Mammary epithelial cell (primary cell): ENCODE measurements at places on chromosomes 7 and 10. TPM values are rescaled to one million over a fixed set of nuclear protein-coding genes. Genes with fewer than 3 reads are reported as not detected.

- DNase-seq, result peak; percentile 67
Observed at GRCh38 chr7:138872576-138872975, 74.6 kb upstream of the ATP6V0A4 start.

DNA sequence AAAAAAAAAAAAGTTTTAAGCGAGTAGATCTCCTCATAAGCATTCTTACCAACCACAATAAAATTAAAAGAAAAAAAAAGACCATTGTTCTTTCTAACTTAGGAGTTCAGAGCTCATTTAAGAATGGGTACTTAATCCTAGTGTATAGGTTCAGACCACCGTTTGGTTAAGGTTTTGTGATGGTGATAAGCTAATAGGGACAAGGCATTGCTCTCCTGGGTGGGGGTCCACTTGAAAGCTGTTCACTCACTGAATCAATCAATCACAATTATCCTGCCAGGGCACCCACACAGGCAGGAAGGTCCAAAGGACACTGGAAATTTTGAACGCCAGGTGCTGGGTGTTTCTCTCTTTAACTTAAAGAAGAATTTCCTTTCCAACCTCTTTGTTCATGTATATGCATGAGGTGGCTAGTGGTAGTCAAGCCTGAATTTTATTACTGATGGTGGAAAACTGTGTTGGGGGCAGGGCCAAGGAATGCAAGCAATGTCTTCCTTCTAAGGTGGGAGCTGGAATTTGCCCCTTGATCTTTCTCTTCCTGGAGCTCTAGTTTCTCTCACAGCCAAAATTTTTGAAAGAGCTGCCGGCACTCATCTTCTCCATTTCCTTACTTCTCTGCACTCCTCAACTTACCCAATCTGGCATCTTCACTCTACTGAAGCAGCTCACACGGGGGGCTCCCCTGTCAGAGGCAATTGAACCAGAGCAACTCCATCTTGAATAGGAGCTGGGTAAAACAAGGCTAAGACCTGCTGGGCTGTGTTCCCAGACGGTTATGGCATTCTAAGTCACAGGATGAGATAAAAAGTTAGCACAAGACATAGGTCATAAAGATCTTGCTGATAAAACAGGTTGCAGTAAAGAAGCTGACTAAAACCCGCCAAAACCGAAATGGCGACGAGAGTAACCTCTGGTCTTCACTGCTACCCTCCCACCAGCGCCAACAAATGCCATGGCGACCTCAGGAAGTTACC lies 7.5 kb upstream of the FAM131B start:
- DNase-seq, result no peak

DNA sequence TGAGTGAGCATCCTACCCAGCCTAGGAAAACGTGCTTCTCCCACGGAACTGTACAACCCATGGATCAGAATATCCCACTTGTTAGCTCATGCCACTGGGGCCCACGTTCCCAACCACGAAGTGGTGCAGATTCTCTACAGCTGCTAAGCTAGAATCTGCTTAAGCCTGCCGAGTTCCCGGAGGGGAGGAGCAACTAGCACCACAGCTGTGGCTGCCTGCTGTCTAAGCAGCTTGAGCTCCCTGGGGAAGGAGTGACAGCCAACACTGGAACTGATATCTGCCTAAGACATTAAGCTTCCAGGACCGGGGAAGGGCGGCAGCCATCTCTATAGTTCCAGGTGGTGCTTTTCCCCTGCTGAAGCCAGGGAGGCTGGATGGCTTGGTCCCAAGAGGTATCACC lies 334.7 kb upstream of the CHRM2 start:
- no peak for DNase-seq

DNA sequence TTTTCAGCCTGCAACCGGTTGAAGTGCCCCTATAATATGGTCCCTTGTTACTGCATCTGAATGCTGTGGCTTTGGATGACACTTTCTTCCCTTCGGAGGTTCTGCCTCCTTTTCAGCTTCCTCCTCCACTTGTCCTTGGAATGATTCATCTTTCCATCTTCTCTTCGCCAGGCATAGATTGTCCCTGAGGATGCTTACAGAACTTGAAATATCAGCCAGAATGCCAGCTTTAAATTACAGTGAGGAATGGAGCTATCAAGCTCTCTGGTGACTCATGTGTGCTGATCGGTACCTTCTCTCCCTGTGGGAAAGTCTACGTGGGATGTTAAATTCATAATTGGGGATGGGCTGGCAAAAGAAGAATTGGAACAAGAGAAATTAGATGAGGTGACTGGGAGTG lies 45.9 kb upstream of the PDK4 start:
- DNase-seq, result no peak

GRCh38 chr10:71999360-72000072 lies 35.3 kb downstream of the CHST3 start:
- no peak for DNase-seq

CPVL gene
- total RNA-seq, result not detected

- DNase-seq, result no peak
Observed at GRCh38 chr7:101393865-101394264, 31.2 kb downstream of the COL26A1 start.

GRCh38 chr7:151852486-151853396 lies 24.2 kb downstream of the PRKAG2 start:
- DNase-seq, result no peak

- no peak for DNase-seq
Observed at GRCh38 chr7:2138146-2138765, 94.5 kb downstream of the MAD1L1 start.

DNA sequence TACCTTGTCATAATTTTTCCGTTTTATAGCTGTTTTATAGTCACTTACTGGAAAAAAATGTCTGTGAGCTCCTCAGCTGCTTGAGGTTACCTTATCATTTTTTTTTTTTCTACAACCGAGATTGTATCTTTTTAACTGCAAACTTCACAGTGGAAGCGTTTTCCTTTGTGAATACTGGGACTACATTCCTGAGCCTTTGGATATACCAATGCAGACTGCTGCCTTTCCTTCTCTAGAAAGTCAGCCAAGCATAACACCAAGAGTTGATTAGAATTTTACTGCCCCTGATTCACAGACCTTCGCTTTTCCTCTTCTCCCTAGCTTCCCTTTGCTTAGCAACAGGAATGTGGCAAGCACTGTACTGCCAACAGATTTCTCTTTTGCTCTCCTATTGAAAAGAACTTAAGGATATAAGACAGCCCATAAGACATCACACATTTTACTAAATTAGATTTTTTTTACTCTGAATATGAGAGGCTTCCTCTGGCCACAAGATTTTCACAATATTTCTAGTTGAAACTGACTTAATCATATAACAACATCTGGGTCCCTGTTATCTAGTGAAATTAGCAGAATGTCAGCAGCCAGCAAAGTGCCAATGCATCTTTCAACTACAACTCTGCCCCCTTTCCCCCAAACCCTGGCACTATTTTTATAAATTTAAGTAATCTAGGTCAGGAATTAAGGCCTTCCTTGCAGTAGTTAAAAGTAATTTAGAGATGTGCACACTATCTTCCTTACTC lies 170.6 kb downstream of the PRKG1 start:
- DNase-seq, result no peak

- DNase-seq, result no peak
Observed at GRCh38 chr10:116245156-116245555, 27.9 kb downstream of the GFRA1 start.

DNA sequence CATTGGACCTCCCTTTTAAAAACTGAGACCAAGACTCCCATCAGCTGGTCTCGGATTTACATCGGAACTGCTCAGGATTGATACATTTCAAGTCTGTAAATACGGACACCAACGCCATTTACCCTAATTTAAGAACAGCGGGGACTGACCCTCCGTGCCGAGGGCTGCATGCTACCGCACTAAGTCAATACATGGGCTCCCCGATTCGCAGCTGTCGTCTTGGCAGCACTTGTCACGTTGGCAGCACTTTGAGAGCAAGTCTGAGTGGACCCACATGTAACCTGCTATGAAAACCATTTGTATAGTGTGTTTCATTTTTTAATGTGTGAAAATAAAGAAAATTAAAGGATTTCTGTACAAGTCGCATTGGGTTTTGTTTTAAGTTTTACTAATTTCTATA lies 83.4 kb downstream of the EZH2 start:
- DNase-seq, result no peak

GRCh38 chr10:113960617-113961181 lies 83.0 kb upstream of the ADRB1 start:
- peak; percentile 46 for DNase-seq

ADAM8 gene
- 46.0 and 46.1 TPM in 2 replicates for total RNA-seq

DNA sequence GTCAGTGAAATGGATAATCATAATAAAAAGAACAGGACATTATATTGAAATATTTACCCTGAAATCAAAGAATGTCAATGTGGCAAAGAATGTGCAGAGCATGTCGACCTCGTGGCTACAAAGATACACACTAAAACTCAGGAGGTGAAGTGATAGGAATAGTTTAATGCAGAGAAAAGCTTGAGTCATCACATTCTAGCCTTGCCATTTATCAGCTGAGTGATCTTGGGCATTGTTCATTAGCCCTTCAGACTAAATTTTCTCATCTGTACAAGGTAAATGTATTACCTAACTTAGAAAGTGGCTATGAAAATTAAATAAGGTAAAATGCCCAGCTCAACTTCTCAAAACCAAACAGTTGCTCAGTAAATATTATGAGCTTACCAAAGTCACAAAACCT lies 22.6 kb downstream of the CALCR start:
- no peak for DNase-seq

- DNase-seq, result no peak
Observed at GRCh38 chr10:14889318-14889717, 10.7 kb downstream of the SUV39H2 start.

DNA sequence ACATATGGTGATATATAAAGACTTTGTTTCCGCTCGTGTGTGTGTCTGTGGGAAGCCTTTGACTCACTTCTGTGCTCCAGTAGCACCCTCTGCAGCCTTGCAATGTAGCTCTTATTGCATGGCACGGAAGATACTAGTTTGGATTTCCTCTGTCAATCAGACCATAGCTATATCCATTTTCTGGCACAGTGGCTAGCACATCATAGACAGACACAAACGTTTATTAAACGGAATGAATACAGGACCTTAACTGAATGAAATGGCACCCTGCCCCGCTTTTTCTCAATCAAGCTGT lies 124.0 kb upstream of the PTPN20 start:
- DNase-seq, result peak; percentile 42

GRCh38 chr10:7400068-7400715 lies 10.6 kb downstream of the SFMBT2 start:
- DNase-seq, result no peak

GRCh38 chr10:63236113-63236935 lies 103.2 kb downstream of the NRBF2 start:
- DNase-seq, result peak; percentile 85

DNA sequence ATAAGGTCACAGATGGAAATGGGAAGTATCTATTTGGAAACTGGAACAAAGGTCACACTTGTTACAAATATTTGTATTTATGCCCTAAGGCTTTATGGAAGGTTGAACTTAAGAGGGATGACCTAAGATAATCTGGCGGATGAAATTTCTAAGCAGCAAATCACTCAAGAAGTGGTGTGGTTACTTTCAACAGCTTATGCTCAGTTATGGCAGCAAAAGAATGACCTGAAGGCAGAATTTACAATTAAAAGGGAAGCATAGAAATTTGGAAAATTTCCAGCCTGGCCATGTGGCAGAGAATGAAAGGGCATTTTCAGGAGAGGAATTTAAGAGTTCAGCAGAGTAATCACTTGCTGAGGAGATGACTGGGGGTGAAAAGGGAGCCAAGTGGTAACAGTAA lies 95.8 kb upstream of the TNS3 start:
- DNase-seq, result peak; percentile 36

DNA sequence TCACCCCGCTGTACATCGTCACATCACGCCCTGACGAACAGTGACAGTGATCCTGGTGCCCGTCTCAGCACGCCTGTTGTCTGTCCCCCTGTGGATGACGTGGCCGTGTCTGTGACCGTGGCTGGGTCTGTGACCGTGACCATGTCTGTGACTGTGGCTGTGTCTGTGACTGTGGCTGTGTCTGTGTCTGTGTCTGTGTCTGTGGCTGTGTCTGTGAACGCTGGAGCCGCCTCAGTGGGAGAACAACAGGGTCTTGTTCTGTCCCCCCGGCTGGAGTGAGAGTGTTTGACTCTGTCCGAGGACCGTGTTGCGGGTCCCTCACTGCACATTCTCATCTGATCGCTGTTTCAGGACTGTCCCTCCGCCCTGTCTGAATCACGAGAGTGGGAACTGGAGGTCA lies 202.2 kb downstream of the TCERG1L start:
- DNase-seq, result no peak

DNA sequence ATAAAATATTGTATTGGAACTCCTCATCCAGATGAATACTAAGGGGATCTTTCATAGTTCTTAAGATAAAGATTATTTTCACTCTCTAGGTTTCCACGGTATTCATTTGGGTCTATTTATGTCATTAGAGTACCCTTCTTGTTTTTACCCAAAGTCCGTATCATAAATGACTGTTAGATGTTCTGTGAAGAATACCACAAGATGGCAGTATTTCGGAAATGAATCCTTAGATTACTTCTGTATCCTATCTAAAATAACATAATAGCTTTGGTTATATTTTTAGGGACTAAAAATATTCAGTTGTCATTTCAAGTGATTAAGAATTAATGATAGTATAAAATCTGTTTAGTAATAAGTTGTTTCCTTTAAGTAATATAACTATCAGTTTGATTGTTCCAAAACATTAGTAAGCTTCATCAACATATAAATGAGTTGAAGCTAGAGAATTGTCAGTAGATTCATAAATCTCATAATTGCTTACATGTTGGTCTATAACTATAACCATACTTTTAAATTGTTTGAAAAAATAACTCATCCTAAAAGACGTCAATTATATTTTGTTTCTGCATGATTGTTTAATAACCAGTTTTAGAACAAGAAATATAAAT lies 337.5 kb upstream of the KCND2 start:
- DNase-seq, result peak; percentile 2

BAG3 gene
- total RNA-seq, result 41.0 TPM

TUBB8 gene
- total RNA-seq, result not detected

- DNase-seq, result no peak
Observed at GRCh38 chr7:24824896-24825295, 67.6 kb upstream of the GSDME start.

DNA sequence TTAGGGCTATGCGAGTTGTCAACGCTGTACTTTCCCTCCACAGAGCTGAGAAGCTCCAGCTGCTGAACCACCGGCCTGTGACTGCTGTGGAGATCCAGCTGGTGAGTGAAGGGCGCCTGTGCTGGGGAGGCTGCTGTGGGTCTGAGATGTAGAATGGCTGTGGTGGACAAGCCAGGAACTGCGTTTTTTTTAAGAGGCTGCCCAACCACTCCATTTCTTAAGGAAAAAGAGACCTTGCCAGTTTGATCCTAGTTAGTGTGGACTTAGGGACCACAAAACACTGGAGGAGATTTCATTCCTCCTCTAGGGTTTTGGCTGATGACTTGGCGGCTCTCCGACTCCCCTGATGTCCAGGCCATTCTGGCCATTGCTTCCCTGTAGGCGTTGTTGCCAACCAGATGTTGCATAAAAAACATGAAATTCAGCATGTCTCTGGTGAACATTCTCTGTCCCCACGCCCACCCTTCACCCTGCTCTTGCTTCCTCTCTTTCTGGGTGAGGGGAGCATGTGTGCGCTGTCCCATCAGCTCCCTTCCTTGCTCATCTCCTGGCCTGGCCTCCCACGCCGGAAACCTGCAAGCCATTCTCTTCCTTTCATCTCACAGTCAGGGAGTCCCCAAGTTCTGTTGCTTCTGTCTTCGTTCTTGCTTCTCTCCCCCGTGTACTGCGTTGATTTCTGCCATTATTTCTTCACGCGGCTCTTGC lies 30.9 kb downstream of the CRCP start:
- no peak for DNase-seq
